Left renal cortex interstitium (tissue), 4 donors: ENCODE measurements at places on chromosomes 13 and 19.

DNA sequence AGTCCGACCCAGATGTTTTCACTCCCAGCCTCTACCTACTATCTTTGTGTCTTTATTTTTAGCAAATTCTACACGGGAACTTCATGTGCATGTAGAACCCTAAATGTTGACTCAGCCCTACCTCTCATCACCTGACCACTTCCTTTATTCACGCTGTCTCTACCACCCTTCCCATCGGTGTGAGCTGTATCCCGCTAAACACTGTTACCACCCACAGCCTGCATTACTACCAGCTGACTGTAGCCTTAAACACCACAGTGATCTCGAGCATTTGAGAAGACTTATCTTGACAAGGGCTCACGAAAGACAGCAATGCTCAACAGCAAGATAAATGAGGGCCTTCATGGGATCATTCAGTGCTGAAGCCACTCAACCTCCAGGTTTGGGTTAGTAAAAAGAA, 15.1 kb downstream of the NCR1 start:
- no peak for DNase-seq

DNA sequence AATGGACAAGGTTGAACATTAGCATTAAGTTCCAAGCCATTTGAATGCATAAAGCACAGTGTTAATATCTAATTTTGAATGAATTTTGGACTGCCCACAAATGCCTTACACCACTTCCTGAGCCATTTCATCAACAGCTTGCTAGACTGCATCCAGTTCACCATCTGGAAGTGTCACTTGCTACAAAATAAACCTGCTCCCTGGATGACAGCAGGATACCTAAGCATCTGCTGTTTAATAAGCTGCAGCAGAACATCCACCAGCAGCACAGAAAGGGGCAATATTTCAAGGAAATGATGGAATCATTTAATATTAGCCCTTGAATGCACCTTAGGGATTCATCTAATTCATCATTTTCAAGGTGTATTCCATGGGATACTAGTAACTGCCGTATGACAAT, 76.6 kb upstream of the PCDH9 start:
- no peak for DNase-seq

GRCh38 chr19:50252111-50252886, 48.9 kb downstream of the MYH14 start:
- DNase-seq, result no peak

- peak; percentile 65 for DNase-seq
These were observed at the start of gene STK24 for GRCh38 chr13:98576963-98577835. STK24 (minus strand) TSS chr13:98577107; CDS start chr13:98576786, 321 bp downstream.

GRCh38 chr13:18951412-18951811, 230.2 kb downstream of the TUBA3C start:
- no peak for DNase-seq

- no peak for DNase-seq
These were observed 33.4 kb downstream of the PEPD start for GRCh38 chr19:33487901-33488800.
